T-helper 9 cell (primary cell): ENCODE measurements at places on chromosomes 4 and X.

- no peak for DNase-seq
These were observed 44.6 kb upstream of the TMEM164 start for GRCh38 chrX:109958266-109958665.

GRCh38 chr4:179817317-179817716 lies 2375.1 kb upstream of the AGA start:
- no peak for DNase-seq

DNA sequence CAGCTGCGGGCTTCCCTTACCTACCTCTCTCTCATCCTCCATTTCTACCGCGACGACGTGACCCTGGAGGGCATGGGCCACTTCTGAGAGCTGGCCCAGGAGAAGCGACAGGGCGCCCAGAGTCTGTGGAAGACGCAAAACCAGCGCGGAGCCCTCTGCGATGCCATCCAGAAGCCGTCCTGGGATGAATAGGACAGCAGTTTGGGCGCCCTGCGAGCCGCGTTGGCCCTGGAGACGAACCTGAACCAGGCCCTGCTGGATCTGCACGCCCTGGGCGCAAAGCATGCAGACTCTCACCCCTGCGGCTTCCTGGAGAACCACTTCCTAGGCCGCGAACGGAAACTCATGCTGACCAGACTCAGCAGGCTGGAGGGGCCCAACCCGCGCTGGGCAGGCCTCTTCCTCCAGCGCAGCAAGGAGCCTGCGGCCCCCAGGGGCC lies 52.7 kb upstream of the TMPRSS11F start:
- DNase-seq = no peak

GRCh38 chr4:83232082-83232481 lies 52.5 kb downstream of the COQ2 start:
- DNase-seq = no peak

DNA sequence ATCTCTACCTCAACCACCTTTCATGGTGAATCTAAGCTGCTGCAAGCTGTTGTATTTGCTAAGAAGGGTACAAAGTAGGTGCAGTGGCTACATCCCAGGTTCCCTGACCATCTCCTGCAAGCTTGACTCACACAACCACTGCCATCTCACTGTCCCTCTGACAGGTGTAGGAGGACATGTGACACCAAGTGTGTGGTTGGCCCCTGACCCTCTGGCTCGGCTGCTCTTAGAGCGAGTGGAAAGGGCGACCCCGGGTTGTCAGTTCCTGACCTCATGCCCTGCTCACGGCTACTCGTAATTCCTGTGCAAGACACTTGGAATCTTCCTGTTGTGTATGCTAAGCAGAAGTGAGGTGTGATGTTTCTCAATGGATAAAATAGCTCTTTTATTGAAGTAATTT lies 184.4 kb downstream of the DCLK2 start:
- DNase-seq = no peak

- DNase-seq = no peak
These were observed 73.1 kb downstream of the CXXC4 start for GRCh38 chr4:104421566-104421965.

DNA sequence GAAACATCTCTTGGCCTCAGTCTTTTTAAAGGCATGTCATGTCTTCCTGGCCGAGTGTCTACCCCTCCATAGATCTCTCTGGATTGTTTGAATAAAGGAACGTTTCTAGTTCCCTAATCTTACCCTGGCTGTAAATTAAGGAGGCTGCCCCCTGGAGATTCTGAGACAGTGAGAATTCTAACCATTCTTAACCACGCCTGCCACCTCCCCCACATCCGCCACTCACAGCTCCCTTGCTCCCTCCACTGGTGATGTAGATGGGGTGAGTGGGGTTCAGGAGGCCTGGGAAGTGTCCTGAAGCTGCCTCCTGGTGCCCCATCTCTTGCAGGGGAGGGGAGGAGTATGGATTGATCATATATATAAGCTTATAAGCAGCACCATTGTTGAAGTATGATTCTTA lies 48.0 kb upstream of the TRIM2 start:
- peak; percentile 10 for DNase-seq

DNA sequence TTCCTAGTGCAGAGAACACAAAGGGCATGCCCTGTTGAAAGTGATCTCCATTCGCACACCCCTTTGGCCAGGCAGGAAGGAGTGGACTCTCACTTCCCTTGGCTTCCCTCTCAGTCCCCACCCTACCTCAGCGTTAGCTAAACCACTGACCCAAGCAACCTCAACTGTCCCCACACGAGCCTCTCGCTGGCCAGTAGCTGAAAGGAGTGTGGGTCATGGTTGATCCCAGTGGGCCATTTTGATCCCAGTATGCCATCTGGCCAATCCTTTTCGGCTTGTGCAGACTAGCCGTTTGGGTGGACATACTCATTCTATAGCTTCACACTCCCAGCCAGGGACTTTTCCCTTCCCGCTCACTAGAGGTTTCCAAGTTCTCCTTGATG lies 24.4 kb upstream of the BCORL1 start:
- no peak for DNase-seq

DNA sequence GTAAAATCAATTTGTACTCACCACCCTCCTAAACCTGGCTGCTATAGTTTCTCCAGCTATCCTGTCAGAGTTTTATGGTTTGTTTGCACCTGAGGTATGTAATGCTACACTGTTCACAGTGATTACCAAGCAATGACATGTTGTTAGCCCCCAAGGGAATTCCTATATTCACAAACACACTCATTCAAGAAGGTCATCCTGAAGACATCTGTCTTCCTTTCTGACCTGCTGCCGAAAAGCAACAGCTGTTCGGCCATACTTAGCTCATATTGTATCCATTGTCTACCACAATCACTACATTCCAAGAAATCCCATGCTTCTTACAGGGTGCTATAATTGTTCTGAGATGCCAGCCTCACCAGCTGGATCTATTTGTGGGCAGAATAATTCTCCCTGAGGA lies 160.1 kb upstream of the GYPA start:
- DNase-seq = no peak

- DNase-seq = no peak
These were observed 39.7 kb downstream of the MSN start for GRCh38 chrX:65707151-65707550.

- no peak for DNase-seq
These were observed 8.1 kb upstream of the MRPL1 start for GRCh38 chr4:77854431-77855111.

GRCh38 chr4:7384929-7385890 lies 49.5 kb downstream of the PSAPL1 start:
- no peak for DNase-seq

- peak; percentile 53 for DNase-seq
These were observed 25.1 kb downstream of the SETD7 start for GRCh38 chr4:139530833-139531427.

GRCh38 chr4:152064282-152064681 lies 303.5 kb upstream of the GATB start:
- no peak for DNase-seq

- no peak for DNase-seq
These were observed 324.2 kb downstream of the ANTXR2 start for GRCh38 chr4:79748835-79749234.

- DNase-seq = no peak
These were observed 136.6 kb downstream of the STAG2 start for GRCh38 chrX:124098089-124098488.

DNA sequence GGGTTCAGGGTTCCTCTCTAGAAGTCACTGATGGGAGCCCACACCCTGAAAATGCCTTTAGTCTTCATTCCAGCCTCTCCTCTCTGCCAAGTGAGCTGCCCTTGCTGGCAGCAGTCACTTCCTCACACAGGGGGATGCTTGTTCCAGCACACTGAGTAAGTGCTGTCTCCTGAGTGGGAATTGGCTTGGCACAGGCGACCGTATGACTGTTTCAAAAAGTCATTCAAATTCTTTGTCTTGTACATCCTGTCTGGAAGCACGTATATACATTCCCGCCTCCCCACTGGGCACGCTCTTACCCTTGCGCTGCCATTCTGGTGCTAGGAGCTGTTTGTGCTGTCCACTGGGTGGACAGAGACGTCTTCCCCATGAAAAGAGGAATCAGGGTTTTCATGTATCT lies 40.2 kb upstream of the CD99 start:
- DNase-seq = no peak

GRCh38 chrX:38220415-38221390 lies at the start of gene SRPX:
Gene SRPX (minus strand): TSS chrX:38220871. CDS start chrX:38220792, 79 bp downstream.
- DNase-seq = no peak

DNA sequence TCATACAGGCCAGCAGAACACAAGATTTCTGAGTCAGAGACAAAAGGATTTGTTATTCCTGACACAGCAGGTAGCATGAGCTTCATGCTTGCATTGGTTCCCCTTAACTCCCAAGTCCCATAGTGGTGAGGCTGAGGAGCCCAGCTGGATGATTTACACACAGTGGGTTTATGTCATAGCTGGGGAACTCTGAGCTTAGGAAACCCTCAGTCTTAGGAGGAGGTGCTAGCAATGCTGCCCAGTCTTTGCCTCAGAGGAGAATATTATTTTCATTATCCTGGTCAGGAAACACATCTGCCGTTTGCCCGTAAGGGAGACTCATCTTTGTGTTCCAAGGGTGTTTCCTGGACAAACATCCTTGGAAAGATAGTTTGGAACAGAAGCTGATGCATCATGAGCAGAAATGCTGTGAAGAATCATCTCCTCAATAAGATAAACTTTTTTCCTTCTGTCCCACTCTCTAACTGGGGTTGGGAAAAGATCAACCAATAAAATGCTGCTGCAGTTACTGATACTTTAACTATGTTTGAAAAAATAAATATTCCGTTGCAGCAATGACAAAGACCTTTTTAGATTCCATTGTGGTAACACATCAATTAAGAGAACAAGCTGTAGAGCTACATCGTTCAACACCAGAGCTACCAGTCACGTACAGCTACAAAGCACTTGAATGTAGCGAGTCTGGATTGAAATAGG lies 146.8 kb downstream of the DCLK2 start:
- no peak for DNase-seq
